ENCODE measurements at places on chromosomes 4 and X. TPM values are rescaled to one million over a fixed set of nuclear protein-coding genes. Genes with fewer than 3 reads are reported as not detected.

- DNase-seq = peak; percentile 48
Observed at GRCh38 chr4:137558951-137559350, 26.7 kb upstream of the PCDH18 start.

- DNase-seq = no peak
Observed at GRCh38 chr4:76377481-76377901, 43.5 kb downstream of the CCDC158 start.

DNA sequence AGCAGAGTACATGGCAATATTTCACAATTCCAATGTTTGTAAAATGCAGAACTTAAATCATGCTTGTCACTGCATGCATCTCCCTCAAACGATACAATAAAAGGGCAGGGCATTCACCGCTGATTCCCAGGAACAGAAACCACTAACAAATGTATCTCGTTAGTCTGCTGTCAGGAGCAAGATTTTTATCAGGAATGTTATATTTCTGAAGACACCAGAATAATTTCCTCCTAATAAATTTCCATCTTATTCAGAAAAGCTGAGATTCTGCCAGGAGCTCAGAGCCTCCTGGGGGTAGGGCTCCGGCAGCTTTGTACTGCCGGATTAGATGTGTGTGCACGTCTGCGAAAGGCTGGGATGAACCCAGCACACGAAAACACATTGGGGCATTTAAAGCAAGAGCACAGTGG lies 54.0 kb upstream of the LDB2 start:
- DNase-seq = peak; percentile 52

The NPY1R gene
- total RNA-seq = 0.09 TPM

Data from fibroblast of the aortic adventitia (primary cell).